ENCODE measurements at places on chromosomes 4 and X.

DNA sequence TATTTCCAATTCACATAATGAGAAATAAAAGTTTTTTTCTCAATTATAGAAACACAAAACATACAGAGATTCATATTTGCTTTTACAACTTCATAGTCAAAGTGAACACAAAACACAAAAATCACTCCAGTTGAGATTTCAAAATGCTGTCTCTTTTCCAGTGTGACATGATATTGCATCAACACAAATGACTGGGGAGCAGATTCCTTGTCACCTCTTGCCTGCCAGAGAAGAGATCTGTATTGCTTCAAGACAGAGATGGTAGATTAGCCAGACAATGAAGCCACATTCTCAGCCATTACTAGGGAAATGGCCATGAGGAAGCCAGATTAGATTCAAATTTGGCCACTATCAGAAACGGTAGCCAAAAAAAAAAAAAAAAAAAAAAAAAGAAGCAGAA, 2313.1 kb upstream of the AGA start:
- no peak for DNase-seq

GRCh38 chr4:140557831-140558435, 10.8 kb downstream of the UCP1 start:
- DNase-seq: no peak

GRCh38 chr4:39324446-39324845, 41.7 kb downstream of the RFC1 start:
- DNase-seq: no peak

DNA sequence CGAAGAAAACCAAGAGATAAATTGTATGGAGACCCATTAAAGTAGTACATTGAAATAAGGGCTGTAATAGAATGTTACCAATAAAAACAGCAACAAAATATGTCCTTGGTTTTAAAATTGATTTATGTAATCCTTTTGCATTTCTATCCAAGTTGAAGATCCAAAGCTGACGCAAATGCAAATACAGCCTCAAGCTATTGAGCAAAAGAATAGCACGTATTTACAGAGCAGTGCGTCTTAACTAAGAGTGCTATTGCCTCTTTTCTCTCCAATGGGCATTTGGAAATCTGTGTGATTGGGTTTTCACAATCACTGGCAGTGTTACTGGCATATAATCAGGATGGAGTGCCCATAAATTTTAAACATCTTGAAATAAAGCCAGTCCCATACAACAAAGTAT, 417.4 kb downstream of the TLL1 start:
- DNase-seq: no peak

- no peak for DNase-seq
Measured at GRCh38 chr4:86876894-86877685, 15.1 kb downstream of the C4orf36 start.

- DNase-seq: no peak
Measured at GRCh38 chrX:149145845-149146285, 359.2 kb downstream of the IDS start.

DNA sequence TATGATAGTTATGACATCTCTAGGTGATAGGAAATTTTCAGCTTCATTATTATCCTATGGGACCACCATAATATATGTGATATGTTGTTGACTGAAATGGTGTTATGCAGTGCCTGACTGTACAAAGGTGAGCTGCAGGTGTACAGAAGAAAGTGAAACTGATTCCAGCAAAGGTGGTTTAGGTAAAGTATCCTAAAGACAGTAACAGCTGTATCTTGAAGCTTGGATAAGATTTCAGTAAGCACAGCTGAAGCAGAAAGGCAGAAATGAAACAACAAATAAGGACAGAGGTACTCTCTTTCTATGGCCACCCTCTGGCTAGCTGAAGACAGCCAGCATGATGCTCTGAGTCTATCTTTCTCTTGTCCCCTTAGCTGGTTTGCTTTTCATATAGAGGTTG, 30.0 kb upstream of the PGK1 start:
- no peak for DNase-seq

DNA sequence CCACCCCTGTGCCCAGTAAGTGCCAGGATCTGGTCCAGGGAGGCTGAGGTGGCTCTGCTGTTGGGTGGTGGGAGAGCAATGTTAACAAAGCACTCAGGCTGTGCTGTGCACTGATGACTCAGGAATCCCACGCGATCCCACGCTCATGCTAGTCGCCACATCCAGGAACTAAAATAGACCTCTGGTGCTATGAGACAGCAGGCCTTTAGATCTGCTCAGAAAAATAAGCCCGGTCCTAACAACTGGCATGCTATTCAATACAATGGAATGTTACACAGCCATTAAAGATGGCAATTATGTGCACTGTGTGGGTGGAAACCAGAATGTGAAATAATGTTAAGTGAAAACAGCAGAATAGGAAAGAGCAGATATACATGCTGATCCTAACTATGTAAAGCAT, 26.0 kb downstream of the ARL13A start:
- no peak for DNase-seq

DNA sequence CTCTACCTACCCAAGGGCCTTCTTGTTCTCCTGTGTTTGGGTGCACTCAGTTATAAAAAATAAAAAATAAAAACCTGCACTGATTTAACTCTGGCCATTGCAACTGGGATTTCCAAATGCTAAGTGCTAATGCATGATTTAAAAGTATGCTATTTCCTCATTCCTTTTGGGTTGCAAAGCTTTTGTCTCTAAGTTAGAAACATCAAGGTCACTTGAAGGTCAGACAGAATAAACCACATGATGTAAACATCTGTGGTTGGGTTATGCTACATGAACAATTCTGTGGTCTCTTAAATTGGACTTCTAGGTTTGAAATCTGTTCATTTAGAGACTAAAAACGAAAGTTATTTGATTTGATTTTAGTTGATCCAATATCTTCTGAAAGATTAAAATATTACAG, 1547.4 kb upstream of the TENM3 start:
- no peak for DNase-seq

- DNase-seq: no peak
Measured at GRCh38 chrX:21963269-21963668, 22.8 kb downstream of the SMS start.

DNA sequence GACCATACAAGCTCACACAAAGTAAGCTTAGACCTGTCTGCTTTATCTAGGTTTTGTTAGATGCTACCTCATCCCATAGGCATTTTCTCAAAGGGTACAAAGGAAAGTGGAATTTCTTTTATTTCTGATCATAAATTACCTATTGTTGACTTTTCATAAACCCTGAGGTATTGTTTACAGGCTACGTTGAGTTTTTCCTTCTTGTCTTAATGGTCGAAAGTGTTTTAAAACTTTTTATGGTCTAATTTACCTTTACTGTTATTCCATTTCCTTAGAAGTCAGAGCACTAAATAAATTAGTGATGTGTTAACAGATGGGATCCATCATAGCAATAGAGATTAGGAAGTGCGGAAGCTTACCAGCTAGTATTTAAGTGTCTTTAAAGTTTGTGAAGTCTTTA, 159.2 kb upstream of the GABRA2 start:
- DNase-seq: no peak

GRCh38 chr4:8512510-8512909, 67.7 kb upstream of the GPR78 start:
- DNase-seq: no peak

GRCh38 chrX:124098089-124098488, 136.6 kb downstream of the STAG2 start:
- DNase-seq: no peak

GRCh38 chr4:110898290-110898689, 275.4 kb upstream of the PITX2 start:
- no peak for DNase-seq

GRCh38 chr4:97670703-97671269, 472.5 kb downstream of the STPG2 start:
- no peak for DNase-seq

DNA sequence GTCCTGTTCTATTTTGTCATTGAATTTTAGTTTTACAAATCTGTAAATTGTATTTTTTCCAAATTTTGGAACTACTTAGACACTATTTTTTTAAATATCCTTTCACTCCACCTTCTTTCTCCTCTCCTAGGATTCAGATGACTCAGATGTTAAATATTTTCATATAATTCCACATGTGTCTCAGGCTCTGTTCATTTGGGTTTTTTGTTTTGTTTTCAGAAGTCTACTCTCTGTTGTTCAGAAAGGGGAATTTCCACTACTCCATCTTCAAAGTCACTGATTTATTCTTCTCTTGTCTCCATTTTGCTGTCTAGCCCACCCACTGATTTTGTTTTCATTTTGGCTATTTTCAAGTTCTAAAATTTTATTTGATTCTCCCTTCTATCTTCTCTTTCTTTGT, 264.0 kb upstream of the SLIT2 start:
- no peak for DNase-seq

- no peak for DNase-seq
Measured at GRCh38 chr4:27463816-27464215, 603.2 kb downstream of the STIM2 start.

DNA sequence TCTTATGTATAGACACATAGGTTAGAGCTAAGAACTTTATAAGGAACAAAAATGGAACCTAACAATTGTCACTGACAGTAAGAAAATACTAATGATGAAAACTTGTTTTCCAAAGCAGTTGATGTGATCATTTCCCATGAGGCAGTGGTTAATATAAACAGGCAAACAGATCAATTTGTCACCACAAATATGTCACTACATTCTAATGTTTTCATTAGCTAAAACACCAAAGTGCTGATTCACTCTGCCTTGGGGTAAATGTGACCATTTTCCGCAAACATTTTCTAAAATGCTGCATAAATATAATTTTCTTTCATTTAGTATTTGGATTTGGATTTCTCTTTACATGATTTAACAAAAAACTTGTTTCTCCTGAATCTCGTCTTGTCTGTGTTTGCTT, 408.9 kb upstream of the CTSO start:
- DNase-seq: no peak

DNA sequence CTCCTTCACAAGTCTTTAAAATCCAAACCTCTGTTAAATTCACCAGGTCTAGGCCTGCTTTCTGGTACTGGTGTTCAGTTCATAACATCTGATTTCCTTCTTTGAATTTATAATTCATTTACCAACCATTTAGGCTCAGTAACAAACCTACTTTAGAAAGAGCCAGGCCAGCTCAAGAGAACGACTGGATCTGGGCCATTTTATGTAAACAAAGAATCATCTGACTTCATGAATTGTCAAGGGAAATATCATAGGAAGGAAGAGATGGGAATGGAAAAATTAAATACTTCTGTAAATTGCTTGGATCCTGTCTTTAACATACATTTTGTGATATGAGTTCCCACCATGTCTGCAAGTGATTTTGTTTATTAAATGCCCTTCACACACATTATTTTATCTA, 36.5 kb downstream of the DCHS2 start:
- DNase-seq: no peak

DNA sequence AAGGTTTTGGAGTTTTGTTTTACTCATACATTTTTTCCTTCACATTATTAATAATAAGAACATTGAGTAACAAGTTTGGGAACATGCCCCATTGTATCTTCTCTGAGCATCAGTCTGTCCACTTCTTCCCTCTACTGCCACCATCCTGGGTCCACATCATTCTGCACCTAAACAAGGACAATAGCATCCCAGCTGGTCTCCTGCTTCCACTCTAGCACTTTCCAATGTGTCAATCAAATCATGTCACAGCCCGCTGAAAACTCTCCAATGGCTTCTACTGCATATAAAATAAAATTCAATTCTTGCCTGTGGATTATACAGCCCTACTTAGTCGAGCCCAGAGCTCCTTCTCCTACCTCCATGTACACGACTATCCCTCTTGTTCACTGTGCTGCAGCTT, 66.8 kb upstream of the RBPJ start:
- no peak for DNase-seq

Measured in testis (tissue), 5 donors.